ENCODE measurements at places on chromosomes 6 and 20.

DNA sequence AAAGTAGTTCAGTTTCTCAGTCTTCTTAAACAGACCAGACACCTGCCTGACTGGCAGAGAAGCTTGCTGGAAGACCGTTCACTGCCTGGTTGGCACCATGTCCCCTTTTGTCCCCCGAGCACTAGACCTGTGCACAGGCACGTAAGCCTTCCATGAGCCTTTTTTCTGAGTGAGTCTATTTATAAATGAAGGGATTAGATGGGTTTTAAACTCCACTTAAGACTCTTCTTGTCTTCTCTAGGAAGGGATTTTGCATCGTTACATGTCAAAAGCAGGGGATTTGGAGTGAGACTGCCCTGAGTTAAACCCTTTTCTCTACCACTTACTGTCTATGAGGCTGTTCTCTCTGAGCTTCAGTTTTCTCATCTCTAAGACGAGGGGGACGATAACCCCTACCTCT is 37.6 kb downstream of the STK35 start:
- no peak for DNase-seq

- DNase-seq = no peak
These were observed 86.6 kb downstream of the RNF144B start for GRCh38 chr6:18473755-18474154.

GRCh38 chr6:118867181-118867580 is 26.8 kb upstream of the ASF1A start:
- no peak for DNase-seq

DNA sequence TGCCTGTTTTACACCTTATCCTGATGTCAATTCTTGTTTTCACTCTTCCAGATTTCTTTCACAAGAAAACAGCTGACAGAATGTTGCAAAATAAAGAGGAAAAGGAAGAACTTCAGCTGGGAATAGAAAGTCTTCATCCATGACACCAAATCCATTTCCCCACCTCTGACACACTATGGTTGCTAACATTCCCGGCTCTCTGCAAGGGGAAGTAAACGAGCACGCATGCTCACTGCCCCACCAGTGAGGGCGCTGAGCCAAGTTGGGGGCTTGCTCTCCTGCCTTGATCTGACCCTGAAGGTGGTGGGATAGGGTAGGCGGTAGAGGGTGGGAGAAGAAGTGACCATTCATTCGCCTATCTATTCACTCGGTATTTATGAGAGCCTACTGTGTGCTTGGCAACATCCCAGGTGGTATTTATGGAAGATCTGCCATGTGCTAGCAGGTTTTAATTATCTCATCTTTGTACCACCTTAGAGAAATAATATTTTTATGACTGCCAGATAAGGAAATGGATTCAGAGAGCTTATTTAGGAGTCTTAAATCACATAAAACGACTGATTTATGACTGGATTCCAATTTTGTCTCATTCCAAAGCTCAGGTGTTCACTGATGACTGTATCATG is 206.2 kb downstream of the FOXC1 start:
- DNase-seq = no peak

DNA sequence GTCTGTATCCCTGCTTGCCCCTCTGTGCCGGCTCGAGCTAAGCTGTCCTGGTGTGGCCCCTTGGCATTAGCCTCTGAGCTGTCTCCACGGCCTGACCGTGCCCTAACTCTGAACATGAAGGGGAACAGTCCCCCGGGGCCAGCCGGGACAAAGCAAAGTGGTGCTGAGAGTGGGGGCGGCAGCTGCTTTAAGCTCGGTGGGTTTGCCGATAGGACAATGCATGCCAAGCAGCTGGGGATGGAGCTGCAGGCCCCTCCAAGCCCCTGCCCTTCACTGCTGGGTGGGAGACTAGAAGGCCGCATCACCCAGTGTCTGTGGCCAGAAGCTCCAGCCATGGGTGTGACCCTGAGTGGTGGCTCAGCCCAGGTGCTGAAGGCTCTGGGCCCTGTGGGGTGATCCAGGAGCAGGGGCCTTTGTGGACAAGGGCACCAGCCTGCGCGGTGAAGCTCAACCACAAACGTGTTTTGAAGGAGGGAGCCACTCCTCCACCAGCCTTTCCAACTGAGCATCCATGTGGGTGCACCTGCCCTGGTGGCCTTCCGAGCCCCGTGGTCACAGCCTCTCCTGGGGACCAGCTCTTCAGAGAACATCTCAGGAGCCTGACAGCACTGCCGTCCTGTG is 242.5 kb downstream of the ERMARD start:
- DNase-seq = no peak

DNA sequence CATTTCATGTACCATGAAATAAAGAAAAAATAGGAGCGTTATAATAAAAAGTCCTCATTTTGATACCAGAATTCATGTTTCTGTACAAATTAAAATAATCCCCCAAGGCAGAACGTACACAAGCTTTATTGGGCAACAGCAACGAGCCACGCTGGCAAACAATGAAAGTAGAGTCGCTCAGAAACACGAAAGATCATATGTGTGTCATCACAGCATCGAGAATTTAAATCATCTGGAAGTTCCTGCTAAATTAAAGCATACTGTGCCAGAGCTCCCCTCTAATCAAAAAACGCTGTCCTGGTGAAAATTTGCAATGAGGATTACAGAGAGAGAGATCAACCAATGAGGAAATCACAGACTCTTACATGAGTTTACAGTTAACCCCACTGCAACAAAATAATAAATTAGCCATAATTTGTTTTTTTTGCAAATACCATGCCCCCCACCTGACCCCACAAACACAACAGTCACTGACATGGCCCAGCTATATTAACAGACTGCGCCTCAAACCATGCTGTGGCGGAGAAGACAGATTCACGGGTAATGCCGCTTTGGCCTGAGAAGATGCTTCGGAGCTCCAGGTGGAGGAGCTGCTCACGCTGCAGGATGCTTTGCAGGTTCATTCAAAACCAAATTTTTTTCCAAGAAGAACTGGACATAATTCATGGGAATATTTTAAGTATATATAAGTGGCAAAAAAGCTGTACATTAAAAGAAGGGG is 54.3 kb upstream of the NFATC2 start:
- DNase-seq = no peak

DNA sequence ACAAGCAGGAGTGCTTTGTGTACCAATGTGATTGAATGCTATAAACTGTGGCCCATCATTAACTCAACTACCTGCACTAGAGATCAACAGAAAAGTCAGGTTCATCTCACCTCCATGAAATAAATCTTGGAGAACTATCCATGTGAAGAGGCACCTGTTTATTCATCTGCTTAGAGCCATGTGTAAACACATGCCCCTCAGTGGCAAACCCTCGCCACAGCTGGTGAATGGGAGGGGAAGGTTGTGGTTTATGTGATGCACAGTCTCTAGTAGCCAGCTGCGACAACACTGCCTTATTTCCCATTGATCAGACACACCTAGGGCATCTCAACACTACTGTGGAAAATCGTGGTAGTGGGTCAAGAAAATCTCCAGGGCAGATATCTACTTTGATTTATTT is 640.2 kb downstream of the PTPRT start:
- no peak for DNase-seq
